Activated CD4-positive, alpha-beta memory T cell treated with anti-CD3 and anti-CD28 coated beads for 36 hours (primary cell): ENCODE measurements at places on chromosomes 16 and 17. TPM values are rescaled to one million over a fixed set of nuclear protein-coding genes. Genes with fewer than 3 reads are reported as not detected.

The PPP1R27 gene
- not detected for total RNA-seq

GRCh38 chr17:77528516-77529327, 388.0 kb downstream of the SEC14L1 start:
- H3K27ac ChIP-seq: no peak overlapping the region
- peaks cover 2% of the 10 kb centered on the region for H3K4me1 ChIP-seq
- no peaks in the 10 kb centered on the region for H3K36me3 ChIP-seq
- DNase-seq: peak; percentile 51

The EPN3 gene
- total RNA-seq: not detected

DNA sequence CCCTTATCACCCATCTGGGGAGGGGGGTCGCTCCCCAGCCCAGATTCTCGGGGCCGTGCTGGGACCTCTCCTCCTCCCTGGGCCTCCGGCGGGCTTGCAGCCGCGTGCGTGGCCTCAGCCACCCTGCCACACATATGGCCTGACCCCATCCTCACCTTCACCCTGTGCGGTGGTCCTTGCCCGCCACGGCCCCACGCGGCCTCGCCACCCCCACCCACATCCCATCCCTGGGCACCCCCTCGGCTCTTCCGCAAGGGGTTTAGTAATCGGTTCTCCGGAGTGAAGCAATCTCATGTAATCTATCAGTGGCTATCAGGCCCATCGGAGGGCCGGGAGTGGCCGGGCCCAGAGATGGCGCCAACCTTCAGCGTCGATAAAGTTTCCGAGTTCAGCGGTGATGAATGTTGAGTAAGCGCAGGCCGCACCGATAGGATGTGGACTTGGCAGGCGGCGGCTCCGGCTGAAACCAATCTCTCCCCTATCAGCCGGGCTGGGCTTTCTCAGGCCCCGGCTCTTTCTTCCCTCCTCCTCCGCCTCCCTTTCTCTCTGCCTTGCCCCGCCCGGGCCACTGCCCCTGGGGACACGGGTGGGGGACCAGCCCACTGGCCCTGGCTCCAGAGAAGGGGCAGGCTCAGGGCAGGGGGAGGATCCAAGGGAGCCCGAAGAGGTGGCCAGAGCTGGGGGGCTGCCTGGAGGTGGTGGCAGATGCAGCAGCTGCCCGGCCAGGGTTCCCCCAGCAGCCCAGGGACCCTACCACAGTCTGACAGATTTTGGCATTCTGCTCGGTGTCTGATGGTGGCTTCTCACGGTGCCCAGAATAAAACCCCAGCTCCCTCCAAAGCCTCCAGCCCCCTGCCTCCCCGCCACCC, 20.8 kb downstream of the ZFPM1 start:
- no peaks in the 10 kb centered on the region for H3K36me3 ChIP-seq
- DNase-seq: no peak
- no peak overlapping the region for H3K4me3 ChIP-seq
- H3K4me1 ChIP-seq: peaks cover 50% of the 10 kb centered on the region
- H3K27me3 ChIP-seq: no peaks in the 10 kb centered on the region
- no peak overlapping the region for H3K27ac ChIP-seq

- no peak for DNase-seq
- H3K27ac ChIP-seq: peak overlapping the region; percentile 18
- H3K36me3 ChIP-seq: no peaks in the 10 kb centered on the region
- peaks cover 87% of the 10 kb centered on the region for H3K27me3 ChIP-seq
Observed at GRCh38 chr17:48753794-48754499, 25.4 kb upstream of the HOXB13 start.

The CA7 gene
- total RNA-seq: not detected

The ABI3 gene
- total RNA-seq: 19.8 TPM

The KCNG4 gene
- total RNA-seq: not detected

DNA sequence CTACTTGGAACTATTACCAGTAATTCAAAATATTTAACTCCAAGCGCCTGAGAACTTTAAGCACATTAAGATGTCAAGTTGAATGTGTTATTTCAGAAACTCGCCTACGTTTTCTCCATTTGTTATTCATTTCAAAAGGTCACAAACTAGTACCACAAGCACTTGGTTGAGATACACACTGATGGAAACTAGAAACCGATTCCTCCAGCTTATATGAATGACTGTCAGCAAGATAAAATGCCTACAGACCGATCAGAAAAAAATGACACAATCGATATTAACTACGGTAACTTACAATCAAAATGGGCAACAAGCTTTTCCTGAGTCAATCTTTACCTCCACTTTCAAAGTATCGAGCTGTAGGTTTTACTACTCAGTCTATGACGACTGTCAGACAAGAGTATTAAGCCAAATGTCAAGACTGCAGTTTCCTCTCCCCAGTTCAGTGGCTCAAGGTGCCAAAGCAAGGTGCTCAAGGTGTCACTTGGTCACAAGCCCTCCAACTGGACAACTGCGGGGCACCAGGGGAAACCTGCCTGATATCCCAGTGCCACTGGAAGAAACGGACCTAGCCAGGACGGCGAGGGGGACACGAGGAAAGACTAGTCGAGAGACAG, 678 bp downstream of the SRP68 start:
- DNase-seq: peak; percentile 63
- peaks cover 42% of the 10 kb centered on the region for H3K4me1 ChIP-seq
- H3K36me3 ChIP-seq: peaks cover 21% of the 10 kb centered on the region
- H3K27ac ChIP-seq: peak overlapping the region; percentile 100

DNA sequence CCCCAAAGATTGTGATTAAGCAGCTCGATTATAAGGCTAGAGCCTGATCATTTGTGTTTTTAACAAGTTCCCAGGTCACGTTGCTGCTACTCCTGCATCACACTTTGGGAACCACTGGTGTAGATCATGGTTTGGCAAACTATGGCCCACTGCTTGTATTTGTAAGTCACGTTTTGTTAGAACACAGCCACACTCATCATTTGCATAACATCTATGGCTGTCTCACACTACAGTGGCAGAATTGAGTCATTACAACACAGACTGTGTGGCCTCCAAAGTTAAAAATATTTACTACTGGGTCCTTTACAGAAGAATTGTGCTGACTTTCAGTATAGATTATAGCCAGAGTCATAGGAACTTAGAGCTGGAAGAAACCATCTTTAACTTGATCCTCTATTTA, 515.3 kb upstream of the PSMD7 start:
- H3K36me3 ChIP-seq: no peaks in the 10 kb centered on the region
- H3K27ac ChIP-seq: no peak overlapping the region
- H3K27me3 ChIP-seq: no peaks in the 10 kb centered on the region
- no peak overlapping the region for H3K4me3 ChIP-seq

The ALOX12B gene
- 2.3 TPM for total RNA-seq

The TPSD1 gene
- total RNA-seq: not detected

- H3K4me1 ChIP-seq: no peaks in the 10 kb centered on the region
- no peak for DNase-seq
- no peak overlapping the region for H3K27ac ChIP-seq
- H3K27me3 ChIP-seq: no peaks in the 10 kb centered on the region
Observed at GRCh38 chr16:5972747-5973146, 875.2 kb upstream of the EEF2KMT start.
